Adipocyte (in vitro differentiated cells): ENCODE measurements at places on chromosomes 5 and 9.
A peak's percentile ranks its signal among the peaks of the same experiment; 100 is the strongest.

GRCh38 chr5:17229313-17229712 is 11.9 kb downstream of the BASP1 start:
- no peak for DNase-seq

DNA sequence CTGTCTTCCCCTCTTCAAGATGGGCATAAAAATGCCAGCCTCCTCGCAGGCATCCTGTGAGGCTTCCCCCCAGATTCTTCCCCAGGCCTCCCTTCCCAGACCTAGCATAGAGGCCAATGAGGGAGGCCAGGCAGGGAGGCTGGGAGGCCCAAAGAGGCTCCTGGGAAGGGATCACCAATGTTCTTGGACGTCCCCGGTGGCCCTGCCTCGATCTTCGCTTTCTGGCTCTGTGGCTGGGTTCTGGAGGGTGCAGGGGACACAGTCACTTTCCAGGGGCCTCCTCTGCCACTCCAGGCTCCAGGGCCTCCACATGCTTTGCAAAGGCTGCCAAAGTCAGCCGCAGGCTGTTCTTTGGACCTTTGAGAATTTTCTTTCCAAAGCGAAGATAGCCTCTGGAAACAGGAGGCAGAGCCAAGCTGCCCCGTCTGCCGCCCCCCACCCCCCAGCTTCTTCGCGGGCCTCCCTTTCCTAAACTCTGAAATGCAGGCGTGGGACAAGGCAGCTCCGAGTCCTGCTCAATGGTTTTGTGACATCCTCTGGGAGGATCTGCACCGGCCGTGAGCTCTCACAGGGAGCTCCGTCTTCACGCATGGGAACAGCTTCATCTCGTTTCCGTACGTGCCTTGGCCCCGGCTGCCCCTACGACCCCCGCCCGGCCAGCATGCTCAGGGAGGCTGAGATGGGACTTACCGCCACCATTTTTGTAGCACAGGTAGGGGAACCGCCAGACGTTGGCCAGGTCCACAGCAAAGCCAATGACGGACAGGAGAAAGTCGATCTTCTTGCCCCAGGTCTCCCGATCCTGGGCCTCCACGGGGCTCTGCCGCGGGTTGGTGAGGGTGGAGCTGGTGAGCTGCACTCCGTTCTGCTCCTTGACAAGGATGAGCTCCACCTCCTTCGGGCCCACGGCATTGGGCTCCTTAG is 2.8 kb downstream of the SLC6A3 start:
- no peak for DNase-seq

GRCh38 chr9:969310-970150 is 6.9 kb upstream of the DMRT3 start:
- no peak for DNase-seq

DNA sequence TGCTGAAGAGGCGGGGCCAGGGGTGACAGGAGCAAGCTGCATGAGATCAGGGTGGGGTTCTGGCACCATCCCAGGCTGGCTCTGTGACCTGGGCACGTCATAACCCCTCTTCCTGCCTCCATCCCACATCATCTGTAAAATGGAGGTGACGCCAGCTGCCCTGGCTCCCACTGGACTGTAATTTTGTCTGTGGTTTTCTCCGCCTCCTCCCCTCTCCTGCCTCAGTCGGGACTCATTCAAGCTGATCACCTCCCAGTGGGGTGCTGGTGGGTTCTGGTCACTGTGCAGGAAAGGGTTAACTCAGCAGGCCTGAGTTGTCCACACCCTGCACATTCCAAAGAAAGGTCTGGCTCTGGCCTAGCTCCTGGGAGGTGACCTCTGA is 128.2 kb downstream of the RXRA start:
- no peak for DNase-seq

- DNase-seq, result no peak
Observed at GRCh38 chr9:99606957-99607356, 214.7 kb upstream of the NR4A3 start.

DNA sequence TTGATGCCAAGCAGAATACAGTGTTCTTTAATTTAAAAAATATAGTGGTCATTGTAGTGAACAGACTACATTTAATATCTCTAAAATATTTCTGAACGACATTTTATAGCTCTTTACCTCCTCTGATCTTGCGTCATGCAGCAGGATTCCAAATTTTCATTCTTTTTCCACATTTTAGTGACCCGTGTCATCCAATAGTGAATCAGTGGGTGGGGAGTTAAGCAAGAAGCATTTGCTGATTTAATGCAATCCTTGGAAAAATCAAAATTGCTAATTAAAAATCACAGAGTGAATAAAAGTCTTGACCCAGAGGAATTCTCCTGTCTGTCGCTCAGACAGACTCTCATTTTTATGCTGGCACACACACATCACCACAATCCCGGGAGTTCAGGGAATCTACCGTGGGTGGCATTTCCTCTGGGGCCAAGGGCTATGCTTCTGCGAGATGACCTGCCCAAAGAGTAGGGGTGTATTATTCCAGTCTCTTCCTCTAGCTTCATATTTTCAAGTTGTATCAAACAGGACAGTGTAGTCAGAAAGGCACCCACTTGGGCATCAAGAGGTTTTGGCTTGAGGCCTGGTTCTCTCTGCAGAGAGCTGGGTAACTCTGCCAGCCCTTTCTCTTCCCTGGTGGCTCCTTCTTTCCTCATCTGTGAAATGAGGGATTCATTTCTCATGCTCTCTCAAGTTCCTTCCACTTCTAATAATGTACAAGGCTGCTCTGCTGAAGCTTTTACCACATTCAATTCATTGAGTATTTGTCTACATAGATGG is 24.8 kb upstream of the OTP start:
- DNase-seq, result peak; percentile 39

- peak; percentile 39 for DNase-seq
Observed at GRCh38 chr5:79831381-79832309, 142.0 kb downstream of the CMYA5 start.

GRCh38 chr5:44806608-44807007 is 2.1 kb upstream of the MRPS30 start:
- DNase-seq, result no peak

DNA sequence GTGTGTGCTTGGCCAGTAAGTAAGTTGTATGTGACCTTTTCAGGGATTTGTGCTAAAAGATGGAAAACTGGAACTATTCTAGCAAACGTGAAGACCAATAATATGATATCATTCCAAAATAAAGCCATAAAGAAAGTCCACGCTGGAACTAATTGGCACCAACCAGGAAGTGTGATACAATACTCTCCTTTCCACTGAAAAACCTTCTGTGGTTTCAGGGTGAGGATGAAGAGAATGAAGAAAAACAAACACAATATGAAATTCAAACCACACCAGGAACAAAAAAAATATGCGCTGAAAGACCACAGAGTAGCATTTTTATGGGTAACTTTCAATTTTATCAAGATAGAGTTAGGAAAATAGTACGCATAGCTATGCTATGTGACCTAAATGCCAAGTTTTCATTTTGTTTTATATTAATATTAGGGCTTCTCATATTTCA is 105.8 kb downstream of the EFNA5 start:
- peak; percentile 90 for DNase-seq

DNA sequence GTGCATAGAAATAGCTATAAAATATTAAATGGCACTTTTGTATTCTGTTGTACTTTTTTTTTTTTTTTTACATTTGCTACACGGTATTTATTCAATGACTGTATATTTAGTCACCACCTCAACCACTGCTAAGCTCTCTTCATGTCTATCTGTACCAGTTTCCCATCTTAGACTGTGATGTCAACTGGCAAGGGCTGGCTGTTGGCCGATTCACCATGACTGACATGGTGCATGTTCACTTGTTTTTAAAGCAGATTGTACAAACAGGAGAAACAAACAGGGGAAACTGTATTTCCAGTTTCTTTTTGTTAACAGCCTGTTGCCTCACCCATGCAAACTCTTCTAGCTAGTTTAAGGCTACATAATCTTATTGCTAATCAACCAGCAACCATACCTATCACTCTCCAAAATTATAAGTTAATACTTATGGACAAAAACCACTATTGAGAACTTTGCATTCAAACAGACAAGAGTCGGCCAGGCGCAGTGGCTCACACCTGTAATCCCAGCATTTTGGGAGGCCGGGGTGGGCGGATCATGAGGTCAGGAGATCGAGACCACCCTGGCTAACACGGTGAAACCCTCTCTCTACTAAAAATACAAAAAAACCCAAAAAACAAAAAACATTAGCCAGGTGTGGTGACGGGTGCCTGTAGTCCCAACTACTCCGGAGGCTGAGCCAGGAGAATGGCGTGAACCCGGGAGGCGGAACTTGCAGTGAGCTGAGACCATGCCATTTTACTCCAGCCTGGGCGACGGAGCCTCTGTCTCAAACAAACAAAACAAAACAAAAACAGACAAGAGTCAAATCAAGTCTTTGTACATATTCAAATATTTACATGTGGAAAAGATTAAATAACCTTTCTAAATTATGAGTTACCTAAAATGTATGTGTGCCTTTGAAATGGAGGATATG is 13.2 kb downstream of the ZFAND5 start:
- no peak for DNase-seq

DNA sequence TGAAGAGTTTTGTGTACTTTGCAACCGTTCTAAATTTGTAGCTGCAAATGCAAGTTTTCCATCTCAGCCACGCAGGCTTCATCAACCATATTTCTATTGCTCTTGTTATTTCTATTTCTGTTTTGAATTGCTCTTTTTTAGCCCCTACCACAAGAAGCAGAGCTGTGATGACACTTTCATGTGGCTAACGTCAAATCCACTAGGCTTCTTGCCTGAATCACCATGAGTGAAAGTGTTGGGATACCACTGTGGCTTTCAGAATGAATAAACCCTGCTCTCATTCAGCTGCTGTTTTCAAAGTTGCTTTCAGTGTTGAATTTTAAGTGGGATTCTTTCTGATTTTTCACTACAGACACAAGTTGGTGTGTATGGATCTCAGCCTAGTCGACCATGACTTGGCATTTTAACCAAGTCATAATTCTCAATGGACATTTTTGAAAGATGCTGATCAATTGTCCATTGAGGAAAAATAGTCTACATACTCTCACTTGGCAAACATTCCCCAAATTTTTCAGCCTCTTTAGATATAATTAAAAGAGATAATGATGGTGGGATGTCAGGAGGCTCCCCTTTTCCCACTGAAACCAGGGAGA is 41.0 kb upstream of the MTAP start:
- DNase-seq, result no peak

GRCh38 chr5:92644266-92644886 is 936.6 kb downstream of the NR2F1-AS1 start:
- DNase-seq, result no peak

DNA sequence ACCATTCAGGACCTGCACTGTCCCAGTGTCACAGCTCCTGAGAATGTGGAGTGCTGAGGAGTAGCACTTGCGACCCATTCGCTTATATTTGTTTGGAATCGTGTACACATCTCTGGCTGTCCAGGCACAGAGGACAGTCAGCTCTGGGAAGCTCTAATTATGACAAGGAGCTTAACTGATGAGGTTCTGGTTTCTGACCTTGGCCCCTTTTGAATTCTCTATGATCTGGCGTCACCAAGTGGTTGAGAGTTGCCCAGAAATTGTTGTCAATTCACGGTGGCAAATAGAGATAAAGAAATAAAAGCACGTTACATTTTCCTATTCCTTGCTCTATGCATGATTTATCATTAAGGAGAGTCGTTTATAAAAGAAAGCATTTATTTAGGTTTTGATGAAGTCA is 34.9 kb upstream of the LECT2 start:
- DNase-seq, result no peak

- DNase-seq, result no peak
Observed at GRCh38 chr5:52134013-52134650, 653.6 kb upstream of the ITGA1 start.

GRCh38 chr5:174724484-174725260 is at the start of gene MSX2:
MSX2 (plus strand) TSS chr5:174724582; CDS start chr5:174724660, 78 bp downstream.
- peak; percentile 97 for DNase-seq

GRCh38 chr5:89277816-89278215 is 394.8 kb upstream of the MEF2C start:
- DNase-seq, result peak; percentile 41

DNA sequence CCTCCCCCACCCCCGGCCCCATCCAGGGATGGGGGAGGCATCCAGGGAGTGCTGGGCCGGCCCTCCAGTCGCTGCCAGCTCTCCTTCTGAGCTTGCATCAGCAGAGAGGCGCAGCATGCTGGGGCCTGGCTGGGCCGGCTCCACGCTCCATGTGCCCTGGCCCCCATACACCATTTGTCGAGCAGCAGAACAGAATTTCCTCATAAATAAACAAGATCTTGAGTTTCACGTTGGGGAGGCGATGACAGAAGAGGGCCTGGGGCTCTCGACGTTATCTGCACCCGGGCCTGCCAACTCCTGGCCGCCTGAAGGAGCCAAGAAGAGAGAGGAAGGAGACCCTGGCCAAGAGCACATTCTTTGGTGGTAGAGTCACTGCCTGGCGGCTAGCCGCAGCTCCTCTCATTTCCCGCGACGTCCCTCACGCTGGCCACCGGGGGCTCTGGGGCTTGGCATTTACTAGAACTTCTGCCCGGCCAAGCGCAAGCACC is 177.0 kb downstream of the FGF18 start:
- peak; percentile 71 for DNase-seq

DNA sequence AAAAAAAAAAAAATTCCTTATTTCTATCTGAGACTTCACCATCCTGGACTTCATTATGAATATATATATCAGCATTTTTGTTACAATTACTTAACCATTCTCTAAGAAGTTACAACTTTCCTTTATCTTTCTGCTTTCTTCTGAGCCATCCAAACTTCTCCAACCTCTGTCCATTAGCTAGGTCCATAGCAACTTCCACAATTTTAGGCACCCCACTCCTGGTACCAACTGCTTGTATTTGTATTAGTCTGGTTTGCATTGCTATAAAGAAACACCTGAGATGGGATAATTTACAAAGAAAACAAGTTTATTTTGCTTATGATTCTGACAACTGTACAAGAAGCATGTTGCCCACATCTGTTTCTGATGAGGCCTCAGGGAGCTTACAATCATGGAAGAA is 182.1 kb downstream of the CDH9 start:
- no peak for DNase-seq

DNA sequence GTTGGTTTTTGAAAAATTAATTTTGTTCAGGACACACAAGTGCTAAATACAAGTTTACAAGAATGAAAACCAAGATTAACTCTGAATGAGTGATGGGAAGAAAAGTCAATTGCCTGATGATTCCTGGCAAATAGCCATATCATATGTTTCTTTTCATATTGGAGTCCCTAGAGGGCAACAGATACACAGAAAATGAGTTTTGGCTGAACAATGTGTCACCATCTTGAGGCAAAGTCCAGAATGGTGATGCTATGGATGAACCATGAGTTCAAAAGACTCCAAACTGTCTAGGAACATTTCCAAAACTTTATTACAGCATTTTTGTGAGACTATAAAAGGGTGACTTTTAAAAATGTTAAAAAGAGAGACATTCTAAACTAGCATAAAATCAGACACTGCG is 382.9 kb downstream of the TMEM161B start:
- no peak for DNase-seq

- DNase-seq, result no peak
Observed at GRCh38 chr9:137112564-137113384, 1.8 kb downstream of the DPP7 start.
